ENCODE measurements at places on chromosomes 4 and X. TPM values are rescaled to one million over a fixed set of nuclear protein-coding genes. Genes with fewer than 3 reads are reported as not detected.

- H3K36me3 ChIP-seq, result no peaks in the 10 kb centered on the region
- DNase-seq, result no peak
- no peak overlapping the region for H3K4me3 ChIP-seq
- H3K4me1 ChIP-seq, result no peaks in the 10 kb centered on the region
These were observed 532.8 kb downstream of the RPA4 start for GRCh38 chrX:97416461-97416860.

GRCh38 chr4:682490-683172, 6.3 kb downstream of the SLC49A3 start:
- no peak overlapping the region for H3K4me3 ChIP-seq
- no peaks in the 10 kb centered on the region for H3K4me1 ChIP-seq
- no peaks in the 10 kb centered on the region for H3K27me3 ChIP-seq
- H3K36me3 ChIP-seq, result no peaks in the 10 kb centered on the region
- H3K27ac ChIP-seq, result no peak overlapping the region

GRCh38 chrX:153650959-153651358, 4.0 kb downstream of the DUSP9 start:
- H3K4me1 ChIP-seq, result no peaks in the 10 kb centered on the region
- H3K4me3 ChIP-seq, result no peak overlapping the region
- DNase-seq, result no peak
- H3K27me3 ChIP-seq, result peaks cover 36% of the 10 kb centered on the region
- no peak overlapping the region for H3K27ac ChIP-seq

GRCh38 chr4:32133734-32134133, 1413.6 kb downstream of the PCDH7 start:
- no peaks in the 10 kb centered on the region for H3K27me3 ChIP-seq
- no peaks in the 10 kb centered on the region for H3K4me1 ChIP-seq
- DNase-seq, result peak; percentile 30

Gene VEGFC
- total RNA-seq, result 1.0 TPM

DNA sequence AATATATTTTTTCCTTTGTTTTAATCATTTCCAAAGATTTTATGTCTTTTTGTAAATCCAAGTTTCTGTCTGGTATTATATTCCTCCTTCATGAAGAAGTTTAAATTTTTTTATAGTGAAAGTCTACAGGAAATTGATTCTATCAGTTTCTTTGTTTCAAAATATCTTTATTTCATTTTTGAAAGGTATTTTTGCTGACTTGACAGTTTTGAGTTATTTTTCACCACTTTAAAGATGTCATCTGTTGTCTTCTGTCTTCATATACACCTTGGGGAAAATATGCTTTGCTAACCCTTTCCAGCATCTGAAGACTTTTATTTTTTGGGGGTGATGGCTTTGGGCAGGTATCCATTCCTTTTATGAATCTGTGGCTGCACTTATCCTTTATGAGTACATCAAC, 164.4 kb upstream of the EPHA5 start:
- H3K36me3 ChIP-seq, result no peaks in the 10 kb centered on the region
- no peaks in the 10 kb centered on the region for H3K27me3 ChIP-seq
- H3K27ac ChIP-seq, result no peak overlapping the region
- no peak overlapping the region for H3K4me3 ChIP-seq

DNA sequence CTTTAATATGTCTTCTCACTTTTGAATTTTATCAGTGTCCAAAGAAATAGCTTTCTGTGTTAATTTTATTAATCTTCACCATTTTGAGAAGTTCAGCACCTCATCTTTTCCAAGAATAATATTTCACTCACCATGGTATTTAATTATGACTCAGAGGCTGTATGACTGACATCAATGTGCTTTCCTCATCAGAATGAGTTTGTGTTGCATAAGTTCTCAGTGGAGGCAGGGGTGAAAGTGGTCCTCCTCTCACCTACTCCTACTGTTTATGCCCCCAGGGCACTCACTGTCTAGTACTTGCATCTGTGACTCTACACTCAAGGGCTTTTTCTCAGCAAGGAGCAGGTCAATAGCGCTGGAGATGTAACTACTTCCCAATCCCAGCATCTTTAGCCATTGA, 905.3 kb upstream of the INTU start:
- peaks cover 13% of the 10 kb centered on the region for H3K4me1 ChIP-seq
- no peak overlapping the region for H3K27ac ChIP-seq
- H3K4me3 ChIP-seq, result no peak overlapping the region
- no peak for DNase-seq
- H3K36me3 ChIP-seq, result no peaks in the 10 kb centered on the region

DNA sequence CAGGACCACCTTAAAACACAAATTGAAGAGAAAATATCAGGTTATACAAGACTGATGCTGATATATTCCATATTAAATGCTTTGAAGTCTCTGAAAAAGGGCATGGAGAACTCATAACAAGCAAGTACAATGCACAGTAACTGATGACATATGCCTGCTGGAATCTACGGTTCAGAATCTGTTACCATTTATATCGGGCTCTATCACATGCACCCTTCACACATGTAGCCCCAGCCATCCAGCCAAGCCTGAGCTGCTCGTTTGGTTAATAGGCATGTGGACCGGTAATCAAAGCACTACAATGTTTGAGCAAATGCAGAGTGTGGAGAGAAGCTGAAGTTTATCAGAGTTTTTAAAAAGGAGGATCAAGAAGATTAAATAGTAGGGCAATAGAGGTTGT, 11.8 kb downstream of the COMMD8 start:
- H3K27ac ChIP-seq, result no peak overlapping the region
- H3K27me3 ChIP-seq, result no peaks in the 10 kb centered on the region
- DNase-seq, result no peak
- no peaks in the 10 kb centered on the region for H3K4me1 ChIP-seq

DNA sequence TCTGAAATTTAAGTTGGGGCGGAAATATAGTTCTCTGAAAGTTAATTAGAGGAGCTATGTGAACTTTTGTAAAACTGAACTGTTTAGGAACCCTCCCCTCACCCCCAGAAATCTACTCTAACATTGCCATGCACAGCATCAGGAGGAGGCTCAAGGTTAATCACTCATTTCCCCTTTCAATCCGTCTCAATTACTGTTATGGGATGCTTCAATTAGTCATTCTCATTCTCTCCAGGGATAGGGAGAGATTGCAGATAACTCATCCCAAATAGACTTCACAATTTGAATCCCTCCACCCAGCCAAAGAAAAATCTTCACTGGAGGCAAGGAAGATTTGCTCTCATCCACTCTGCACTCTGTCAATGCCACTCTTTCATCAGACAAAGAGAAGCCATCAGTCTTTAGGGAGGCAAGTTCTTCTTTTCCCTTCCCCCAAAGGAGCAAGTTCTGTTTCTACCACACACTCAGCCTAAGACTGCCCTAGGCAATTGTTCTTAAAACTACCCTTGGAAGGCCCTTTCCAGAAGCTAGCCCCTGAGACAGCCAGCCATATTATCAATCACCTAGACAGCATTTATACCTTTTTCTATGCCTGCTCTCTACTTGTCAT, 140.4 kb downstream of the SLC10A7 start:
- H3K36me3 ChIP-seq, result no peaks in the 10 kb centered on the region
- no peak overlapping the region for H3K27ac ChIP-seq
- no peaks in the 10 kb centered on the region for H3K27me3 ChIP-seq
- peaks cover 10% of the 10 kb centered on the region for H3K4me1 ChIP-seq
- no peak overlapping the region for H3K4me3 ChIP-seq

- peaks cover 48% of the 10 kb centered on the region for H3K36me3 ChIP-seq
- no peaks in the 10 kb centered on the region for H3K27me3 ChIP-seq
- DNase-seq, result no peak
- no peak overlapping the region for H3K27ac ChIP-seq
These were observed 38.4 kb downstream of the HTT start for GRCh38 chr4:3112609-3113469.

Gene FGF2
- total RNA-seq, result 96.0 TPM

DNA sequence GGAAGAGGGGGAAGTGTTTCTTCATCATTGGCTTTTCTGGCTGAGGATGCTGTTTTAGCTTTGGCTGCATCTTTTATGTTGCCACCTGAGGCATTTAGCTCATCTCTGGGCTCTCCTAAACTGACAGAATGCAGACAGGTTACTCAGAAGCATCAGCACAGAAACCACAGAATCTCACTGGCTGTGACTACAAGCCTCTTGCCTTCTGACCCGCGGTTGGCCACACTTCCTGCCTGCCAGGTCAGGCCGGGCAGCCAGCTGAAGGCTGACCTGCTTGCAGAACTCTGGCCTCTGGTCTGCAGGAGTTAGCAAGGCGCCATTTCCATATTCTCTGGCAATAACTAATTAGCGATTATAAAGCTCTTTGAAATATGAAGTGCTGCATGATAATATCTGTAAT, 366.5 kb downstream of the MID1IP1 start:
- DNase-seq, result no peak
- peaks cover 5% of the 10 kb centered on the region for H3K27me3 ChIP-seq
- H3K4me3 ChIP-seq, result no peak overlapping the region
- H3K36me3 ChIP-seq, result no peaks in the 10 kb centered on the region

Gene MMRN1
- not detected for total RNA-seq

DNA sequence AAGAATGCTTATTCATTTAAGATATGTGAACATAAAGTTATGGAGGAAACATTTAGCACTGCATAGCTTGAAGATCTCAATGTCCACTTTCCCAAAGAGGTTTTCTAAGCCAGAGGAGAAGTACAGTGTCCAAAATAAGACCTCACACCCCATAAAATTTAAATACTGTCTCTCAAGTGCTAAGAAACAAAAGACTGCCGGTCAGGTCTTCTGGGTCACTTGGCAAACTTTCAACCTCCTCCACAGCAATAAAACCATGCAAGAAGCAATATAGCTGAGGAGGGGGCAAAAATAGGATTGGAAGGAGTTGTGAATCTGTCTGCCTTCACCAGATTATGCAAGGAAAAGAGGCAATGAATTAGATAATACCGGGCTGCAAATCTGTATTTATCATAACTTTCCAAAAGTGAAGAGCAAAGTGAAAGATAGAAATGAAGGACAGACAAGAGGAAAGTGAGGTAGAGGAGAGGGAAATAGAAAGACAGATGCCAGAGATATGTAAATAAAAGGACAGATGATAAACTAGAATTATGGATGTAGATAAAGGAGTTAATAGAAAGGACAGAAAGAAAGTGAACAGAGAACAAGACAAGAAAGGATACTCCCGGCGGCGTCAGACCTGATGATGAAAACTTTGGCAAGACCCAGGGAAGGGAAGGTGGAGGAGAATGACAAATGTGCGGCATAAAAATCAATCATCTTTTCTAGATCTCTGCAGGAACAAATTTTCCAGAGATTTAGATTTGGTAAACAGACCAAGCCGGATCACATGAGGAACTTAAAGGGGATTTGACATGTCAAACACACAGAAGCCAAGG, 152.7 kb upstream of the FAM241A start:
- DNase-seq, result no peak
- H3K36me3 ChIP-seq, result no peaks in the 10 kb centered on the region
- no peak overlapping the region for H3K4me3 ChIP-seq
- no peaks in the 10 kb centered on the region for H3K27me3 ChIP-seq
- H3K4me1 ChIP-seq, result no peaks in the 10 kb centered on the region
- H3K27ac ChIP-seq, result no peak overlapping the region

Gene IL21
- total RNA-seq, result not detected

DNA sequence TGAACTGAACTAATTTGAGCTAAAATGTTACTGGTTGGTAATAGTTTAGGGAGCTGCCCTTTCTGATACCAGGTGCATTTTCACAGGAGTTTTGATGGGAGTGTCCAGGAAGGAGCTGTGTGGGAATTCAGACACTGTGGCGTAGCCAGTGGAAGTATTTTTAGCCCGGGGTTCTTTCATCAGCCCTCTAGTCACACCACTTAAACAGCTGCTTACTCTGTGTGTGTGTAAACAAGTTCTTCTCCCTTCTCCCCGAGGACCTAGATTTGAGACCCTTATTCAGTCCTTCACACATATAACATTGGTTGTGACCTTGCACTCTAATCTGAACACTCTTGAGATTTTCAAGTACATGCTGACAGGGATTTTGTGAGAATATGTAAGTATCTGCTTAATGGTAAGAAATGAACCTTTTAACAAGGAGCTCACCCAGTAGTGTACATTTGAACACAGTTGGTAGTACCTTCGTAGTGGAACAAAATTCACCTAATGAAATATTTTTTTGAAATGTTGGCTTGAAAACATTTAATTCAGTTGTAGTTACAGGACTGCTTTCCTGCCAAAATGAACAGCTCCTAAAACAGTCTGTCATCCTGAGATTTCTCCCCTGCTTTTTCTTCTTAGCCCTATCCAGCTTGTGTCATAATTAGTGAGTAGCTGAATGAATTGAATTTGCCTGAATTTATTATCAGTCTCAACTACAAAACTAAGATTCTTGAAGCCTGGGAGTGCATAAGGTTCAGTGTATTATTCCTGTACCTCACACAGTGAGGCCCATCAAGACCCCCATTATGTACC, 61.8 kb downstream of the BMPR1B start:
- H3K36me3 ChIP-seq, result no peaks in the 10 kb centered on the region
- no peaks in the 10 kb centered on the region for H3K27me3 ChIP-seq
- no peak for DNase-seq
- H3K27ac ChIP-seq, result no peak overlapping the region
- H3K4me1 ChIP-seq, result no peaks in the 10 kb centered on the region

Gene NOCT
- 58.3 TPM for total RNA-seq

- no peaks in the 10 kb centered on the region for H3K36me3 ChIP-seq
- peak; percentile 81 for DNase-seq
- H3K4me1 ChIP-seq, result no peaks in the 10 kb centered on the region
- H3K27me3 ChIP-seq, result no peaks in the 10 kb centered on the region
These were observed 81.5 kb downstream of the RCHY1 start for GRCh38 chr4:75432683-75433082.

Gene ARR3
- total RNA-seq, result not detected

GRCh38 chr4:57410331-57411052, 300.3 kb upstream of the IGFBP7 start:
- no peaks in the 10 kb centered on the region for H3K36me3 ChIP-seq
- DNase-seq, result no peak
- H3K4me3 ChIP-seq, result no peak overlapping the region
- no peak overlapping the region for H3K27ac ChIP-seq
- H3K27me3 ChIP-seq, result no peaks in the 10 kb centered on the region

GRCh38 chr4:125235971-125236370, 78.8 kb upstream of the FAT4 start:
- H3K4me1 ChIP-seq, result no peaks in the 10 kb centered on the region
- H3K27me3 ChIP-seq, result no peaks in the 10 kb centered on the region
- no peak for DNase-seq
- no peak overlapping the region for H3K4me3 ChIP-seq
- no peaks in the 10 kb centered on the region for H3K36me3 ChIP-seq
- no peak overlapping the region for H3K27ac ChIP-seq

Gene MAGEA4
- 2.8 TPM for total RNA-seq

Gene SHISA3
- total RNA-seq, result 6.6 TPM

- H3K4me3 ChIP-seq, result no peak overlapping the region
- 0 out of 2 replicates have a peak, but pooled peaks cover 10% of the 10 kb centered on the region for H3K4me1 ChIP-seq
- no peaks in the 10 kb centered on the region for H3K27me3 ChIP-seq
- peak; percentile 21 for DNase-seq
- H3K27ac ChIP-seq, result no peak overlapping the region
These were observed 8.1 kb downstream of the EPGN start for GRCh38 chr4:74316397-74316796.

Gene FGF5
- total RNA-seq, result not detected

- H3K27ac ChIP-seq, result no peak overlapping the region
- no peaks in the 10 kb centered on the region for H3K36me3 ChIP-seq
- H3K4me1 ChIP-seq, result peaks cover 18% of the 10 kb centered on the region
- no peak overlapping the region for H3K4me3 ChIP-seq
These were observed 40.0 kb upstream of the IRF2 start for GRCh38 chr4:184514121-184514988.

Data from GM23338 (cell line).